ENCODE measurements at places on chromosomes 11 and 22.

GRCh38 chr11:82195283-82195682, 538.4 kb downstream of the FAM181B start:
- DNase-seq: no peak

GRCh38 chr11:81915045-81915444, 818.6 kb downstream of the FAM181B start:
- DNase-seq: no peak

- DNase-seq: no peak
Observed at GRCh38 chr11:2290351-2290841, 11.3 kb downstream of the C11orf21 start.

DNA sequence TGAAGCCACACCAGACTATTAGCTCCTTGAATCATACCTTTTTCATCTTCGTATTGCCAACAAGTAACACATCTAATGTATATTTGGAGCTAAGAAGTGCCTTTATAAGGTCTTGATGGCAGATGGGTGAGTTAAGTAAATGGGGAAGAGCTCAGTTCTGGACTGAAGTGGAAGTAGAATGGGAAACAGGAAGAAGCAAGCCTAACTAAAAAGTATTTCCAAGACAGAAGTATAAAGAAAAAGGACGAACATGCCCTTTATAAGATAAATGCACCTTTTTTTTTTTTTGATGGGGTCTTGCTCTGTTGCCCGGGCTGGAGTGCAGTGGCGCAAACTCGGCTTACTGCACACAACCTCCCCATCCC, 14.5 kb downstream of the CRTAM start:
- no peak for DNase-seq

GRCh38 chr22:23180893-23181720, 798 bp downstream of the BCR start:
- DNase-seq: peak; percentile 30

DNA sequence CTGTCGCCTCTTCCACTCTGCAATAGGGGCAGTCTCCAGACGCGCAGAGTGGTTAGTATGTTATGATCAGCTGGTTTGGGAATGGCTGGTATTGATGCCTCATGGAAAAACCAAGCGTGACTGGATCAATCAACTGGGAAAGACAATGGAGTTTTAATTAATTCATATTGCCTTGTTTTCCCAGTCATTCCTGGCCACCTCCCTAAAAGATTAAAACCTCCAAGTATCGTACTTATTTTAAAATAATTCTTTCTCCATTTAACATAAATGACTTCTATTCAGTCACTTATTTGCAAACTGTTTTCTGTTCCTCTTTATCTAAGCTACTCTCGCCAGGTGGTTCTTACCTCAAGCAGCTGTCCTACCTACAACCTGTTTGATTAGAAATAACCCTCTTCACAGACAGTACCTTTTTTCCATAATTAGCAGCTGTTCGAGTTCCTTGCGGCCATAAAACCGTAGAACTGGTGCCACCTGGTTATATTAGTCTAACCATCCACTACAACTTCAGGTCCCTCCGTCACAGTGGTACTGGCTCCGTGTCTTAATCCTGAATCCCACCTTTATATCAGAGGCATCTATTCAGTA, 898 bp downstream of the ZNF215 start:
- no peak for DNase-seq

- no peak for DNase-seq
Observed at GRCh38 chr11:12117611-12118010, 7.2 kb downstream of the MICAL2 start.

DNA sequence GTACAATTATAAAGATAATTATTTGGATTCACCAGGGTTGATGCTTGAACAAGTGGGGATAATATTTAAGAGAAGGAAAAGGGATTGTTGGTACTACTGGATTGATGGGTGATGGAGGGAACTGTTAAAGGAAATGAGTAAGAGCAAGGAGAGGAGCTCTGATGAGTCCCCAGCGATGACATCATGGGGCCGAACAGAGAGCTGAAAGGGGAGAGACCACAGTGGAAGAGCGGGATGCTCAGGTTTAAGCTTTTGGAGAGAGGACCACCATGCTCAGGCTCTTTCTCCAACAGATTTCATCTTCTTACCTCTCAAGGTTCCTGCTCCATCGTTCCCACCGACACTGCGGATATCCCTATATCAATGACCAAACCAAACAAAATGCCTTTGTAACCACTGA, 568.7 kb downstream of the ETS1 start:
- DNase-seq: no peak

GRCh38 chr22:33789690-33790253, 130.5 kb downstream of the LARGE1 start:
- no peak for DNase-seq

DNA sequence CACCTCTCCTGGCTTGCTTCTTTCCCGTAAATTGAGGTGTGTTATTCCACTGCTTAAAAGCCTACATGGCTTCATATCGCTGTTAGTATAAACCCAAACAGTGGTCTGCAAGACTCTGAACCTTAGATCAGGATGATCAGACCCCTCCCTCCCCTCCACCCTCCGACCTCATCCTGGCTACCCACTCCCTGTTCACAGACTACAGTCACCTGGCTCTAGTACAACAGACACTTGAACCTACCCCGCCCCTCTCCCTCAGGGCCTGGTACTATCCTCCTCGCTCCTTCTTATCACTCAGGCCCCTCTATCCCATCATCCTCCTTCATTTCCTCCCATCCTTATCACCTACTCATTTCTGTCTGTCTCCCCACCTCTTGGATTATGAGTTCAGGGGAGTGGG, 20.1 kb downstream of the PTPRJ start:
- DNase-seq: no peak

DNA sequence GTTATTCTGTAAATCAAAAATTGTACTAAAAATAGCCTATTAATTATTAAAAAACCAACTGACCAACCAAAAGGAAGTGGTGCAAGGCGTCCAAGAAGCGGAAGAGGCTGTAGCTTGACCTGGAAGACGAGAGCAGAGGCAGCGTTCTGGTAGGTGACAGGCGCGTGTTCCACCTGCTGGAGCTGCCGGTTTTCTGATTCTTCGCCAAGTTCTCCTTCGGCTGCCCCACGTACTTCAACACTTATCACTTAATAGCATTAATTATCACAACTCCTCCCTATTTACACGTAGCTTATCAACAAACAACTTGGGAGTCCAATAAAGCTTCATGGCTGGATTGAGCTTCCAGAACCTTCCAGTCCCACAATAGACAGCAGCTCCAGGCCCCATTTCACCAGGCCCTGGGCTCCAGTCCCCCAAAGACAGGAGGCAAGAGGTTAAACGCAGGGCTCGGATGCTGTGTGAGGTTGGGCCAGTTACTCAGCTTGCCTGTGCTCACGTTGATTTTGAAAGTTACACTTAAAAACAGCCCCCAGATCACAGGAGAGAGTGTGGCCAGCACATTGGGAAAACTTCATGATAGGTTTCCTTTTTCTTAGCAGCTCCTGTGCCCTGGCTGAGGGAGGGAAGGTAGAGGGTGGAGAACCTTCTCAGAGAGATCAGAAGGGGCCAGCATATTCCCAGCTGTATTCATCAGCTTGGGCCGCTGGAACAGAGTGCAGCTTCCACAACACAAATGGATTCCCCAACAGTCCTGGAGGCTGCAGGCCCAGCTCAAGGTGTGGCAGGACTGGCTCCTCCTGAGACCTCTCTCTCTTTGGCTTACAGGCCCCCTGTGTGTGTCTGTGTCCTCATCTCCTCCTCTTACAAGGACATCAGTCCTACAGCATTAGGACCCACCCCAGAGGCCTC, 54.2 kb upstream of the FGF3 start:
- DNase-seq: no peak

DNA sequence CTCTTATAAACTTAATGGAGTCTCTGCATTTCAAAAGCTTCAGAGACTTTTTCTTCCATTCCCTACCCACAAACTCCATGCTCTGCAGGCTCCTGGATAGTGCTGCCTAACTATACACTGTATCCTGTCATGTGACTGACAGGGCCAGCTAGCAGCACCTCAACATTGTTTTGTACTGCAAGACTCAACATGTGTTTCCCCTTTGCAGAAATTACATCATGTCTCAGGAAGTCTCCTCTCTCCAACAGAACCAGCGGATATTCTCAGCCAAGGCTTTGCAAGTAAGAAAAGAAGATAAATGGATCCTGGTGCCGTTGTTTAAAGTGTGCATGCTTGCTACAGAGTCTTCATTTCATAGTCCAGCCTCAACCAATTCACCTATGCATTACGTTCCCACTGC, 164.0 kb upstream of the UBASH3B start:
- no peak for DNase-seq

GRCh38 chr11:117874253-117874909, 2.1 kb downstream of the FXYD6 start:
- DNase-seq: no peak

- DNase-seq: no peak
Observed at GRCh38 chr11:82577246-82577645, 156.4 kb downstream of the FAM181B start.

GRCh38 chr11:98100689-98101088, 920.1 kb upstream of the CNTN5 start:
- no peak for DNase-seq

- DNase-seq: no peak
Observed at GRCh38 chr22:49961601-49962011, 1.0 kb downstream of the PIM3 start.

GRCh38 chr11:119343726-119344125, 2.8 kb downstream of the MFRP start:
- no peak for DNase-seq

DNA sequence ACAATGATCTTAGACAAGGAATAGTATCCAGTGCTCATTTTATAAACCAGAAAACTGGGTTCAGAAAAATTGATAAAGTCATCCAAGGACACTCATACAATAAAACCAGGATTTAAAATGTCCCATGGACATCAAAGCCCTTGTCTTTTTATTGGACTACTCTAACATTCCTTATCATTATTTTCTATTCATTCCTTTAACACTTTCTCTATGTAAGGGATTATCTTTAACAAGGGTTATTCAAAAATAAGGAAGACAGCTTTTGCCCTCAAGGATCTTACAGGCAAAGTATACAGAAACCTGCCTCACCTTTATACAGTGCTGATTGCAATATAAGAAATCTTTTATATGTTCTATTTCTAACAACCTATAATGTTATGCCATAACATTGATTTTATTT, 790.8 kb downstream of the DLG2 start:
- no peak for DNase-seq

DNA sequence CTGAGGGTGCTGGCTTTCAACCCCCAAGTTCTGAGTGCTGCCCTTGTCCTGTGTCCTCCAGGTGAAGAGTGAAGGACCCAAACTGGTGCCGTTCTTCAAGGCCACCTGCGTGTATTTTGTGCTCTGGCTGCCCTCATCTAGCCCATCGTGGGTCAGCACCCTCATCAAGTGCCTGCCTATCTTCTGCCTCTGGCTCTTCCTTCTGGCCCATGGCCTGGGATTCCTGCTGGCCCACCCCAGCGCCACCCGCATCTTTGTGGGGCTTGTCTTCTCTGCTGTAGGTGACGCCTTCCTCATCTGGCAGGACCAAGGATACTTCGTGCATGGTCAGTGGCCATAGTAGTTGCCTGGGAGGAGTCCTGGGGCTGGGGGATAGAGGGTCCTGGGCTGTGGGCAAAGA, 2.3 kb downstream of the TMEM86A start:
- no peak for DNase-seq

- no peak for DNase-seq
Observed at GRCh38 chr11:9569588-9570164, 3.8 kb upstream of the WEE1 start.

DNA sequence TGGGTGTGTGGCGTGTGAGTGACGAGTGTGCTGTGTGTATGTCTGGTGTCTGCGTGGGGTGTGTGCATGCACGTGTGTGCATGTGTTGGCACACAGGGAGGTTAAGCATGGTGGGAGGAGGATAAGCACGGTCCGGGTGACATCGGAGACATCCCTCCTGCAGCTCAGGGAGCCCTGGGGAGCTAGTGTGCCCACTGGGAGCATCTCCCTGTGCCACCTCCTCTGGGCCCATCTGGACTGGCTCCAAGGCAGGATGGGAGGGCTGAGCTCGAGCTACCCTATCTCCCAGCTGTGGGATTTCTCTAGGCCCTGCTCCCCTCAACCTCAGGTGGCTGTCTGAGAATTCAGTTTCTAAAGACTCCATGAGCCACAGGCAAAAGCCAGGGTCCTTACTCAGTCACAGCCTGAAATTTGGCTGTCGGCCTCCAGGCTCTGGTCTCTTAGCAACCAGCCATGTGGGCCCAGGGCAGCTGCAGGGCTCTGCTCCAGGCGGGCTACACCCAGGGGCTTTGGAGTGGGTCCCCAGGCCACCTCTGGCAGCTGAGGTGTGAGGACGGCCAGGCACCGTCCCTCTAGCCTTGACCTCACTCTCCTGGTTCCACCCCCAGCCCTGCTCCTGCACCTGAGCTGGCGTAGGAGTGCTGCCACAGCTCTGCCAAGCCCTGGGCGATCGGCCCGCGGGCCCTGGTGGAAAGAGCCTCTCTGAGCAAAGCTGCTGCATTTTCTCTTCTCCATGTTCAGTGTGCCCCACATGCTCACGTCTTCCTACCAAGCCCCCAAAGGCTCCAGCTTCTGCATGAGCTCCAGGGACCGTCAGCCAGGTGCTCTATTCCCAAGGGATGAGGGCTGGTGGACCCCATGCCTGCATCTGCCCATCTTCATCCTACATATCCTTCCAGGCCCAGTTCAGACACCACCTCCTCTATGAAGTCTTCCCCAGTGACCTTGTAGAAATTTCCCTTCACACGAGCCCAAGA, 39.7 kb downstream of the RTL6 start:
- DNase-seq: no peak

GRCh38 chr11:45179686-45180178, 33.3 kb downstream of the PRDM11 start:
- no peak for DNase-seq

DNA sequence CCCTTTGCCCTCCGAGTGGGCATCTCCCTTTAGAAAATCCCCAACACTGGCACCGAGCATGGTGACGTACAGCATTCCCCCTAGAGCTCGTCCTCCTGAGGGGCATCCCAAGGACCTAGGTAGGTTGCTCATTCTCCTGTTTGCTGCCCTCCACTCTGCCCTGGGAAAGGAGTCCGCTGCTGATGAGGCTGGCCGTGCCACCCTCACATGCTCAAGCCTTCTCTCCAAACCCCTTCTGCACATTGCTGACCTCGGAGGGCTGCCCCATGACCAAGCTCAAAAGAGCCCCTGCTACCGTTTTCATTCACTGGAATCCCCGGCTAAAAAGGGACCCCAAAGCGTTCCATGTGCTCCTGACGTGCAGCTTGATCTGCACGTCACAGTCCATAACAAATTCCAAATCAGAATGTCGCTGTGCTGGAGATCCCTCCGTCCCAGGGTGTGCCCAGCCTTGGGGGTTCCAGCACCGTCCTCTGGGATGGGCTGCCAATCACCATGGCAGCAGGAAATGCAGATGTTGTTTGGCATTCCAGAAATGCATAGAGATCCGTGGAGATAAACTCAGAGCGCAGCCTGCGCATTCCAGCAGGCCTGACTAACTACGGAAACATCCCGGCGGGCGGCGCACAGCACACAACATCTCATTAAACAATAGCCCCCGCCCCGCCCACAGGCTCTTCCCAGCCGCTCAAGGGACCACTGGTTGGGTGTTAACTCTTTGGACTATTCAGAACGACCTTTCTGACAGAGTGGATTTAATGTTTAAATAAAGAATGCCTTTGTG, 26.3 kb upstream of the GNB1L start:
- no peak for DNase-seq
